Esophagus mucosa (tissue), 1 donor: ENCODE measurements at places on chromosomes 1 and 21. TPM values are rescaled to one million over a fixed set of nuclear protein-coding genes. Genes with fewer than 3 reads are reported as not detected.
A peak's percentile ranks its signal among the peaks of the same experiment; 100 is the strongest.

- ATAC-seq: no peak
These were observed 194.5 kb upstream of the PLD5 start for GRCh38 chr1:242718967-242719366.

DNA sequence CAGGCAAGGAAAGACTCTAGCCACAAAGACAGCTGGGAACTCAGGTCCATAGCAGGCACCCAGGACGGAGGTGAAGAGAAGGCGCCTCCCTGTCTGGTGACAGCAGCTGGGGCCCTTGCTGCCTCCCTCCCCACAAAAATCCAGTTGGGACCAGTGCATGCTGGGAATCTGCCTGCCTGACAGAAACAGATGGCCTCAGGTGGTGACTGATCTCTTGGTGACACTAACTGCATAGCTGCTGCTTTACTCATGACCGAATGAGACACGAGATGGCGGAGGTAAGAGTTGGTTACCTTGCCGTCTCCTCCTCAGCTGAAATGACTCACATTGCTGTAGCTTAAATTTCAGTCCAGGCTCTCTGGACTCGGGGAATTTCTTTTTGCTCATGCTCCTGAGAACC, 130.3 kb downstream of the FGGY start:
- peak; percentile 93 for ATAC-seq

DNA sequence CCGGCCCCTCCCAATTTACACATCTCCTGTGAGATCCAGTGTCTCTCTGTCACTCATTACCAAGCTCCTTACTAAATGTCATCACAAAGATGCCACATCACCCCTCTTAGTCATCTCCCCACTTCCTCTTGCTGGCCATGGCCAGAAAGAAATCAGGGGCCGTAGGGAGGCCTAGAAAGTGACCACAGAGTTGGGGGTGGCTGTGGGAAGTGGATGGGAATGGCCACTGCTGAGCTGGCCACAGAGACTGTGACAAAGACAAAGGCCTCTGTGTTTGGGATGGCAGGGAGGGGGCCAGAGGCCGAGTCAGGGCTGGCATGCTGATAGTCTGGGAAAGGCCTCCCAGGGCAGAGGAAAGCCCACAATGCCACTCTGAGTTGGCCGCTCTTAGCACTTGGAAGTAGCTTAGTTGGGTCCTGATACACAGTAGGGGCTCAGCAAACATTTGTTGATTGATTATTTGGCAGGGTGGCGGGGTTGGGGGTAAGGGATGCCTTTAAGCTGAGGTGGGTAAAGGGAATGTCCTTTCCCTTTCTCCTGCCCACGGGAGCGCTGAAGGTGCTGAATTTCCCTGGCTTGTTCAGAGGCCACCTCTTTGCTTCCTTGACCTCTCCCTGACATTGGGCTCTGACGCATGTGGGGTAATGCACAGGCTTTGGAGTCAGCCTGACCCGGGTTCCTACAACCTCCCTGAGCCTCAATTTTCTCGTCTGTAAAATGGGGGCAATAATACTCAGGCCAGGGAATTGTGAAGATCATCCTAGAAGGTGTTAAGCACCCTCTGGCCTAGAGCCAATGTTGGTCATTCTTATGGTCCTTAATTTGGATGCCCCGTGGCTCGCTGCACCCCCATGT, 13.2 kb downstream of the NAV1 start:
- ATAC-seq: peak; percentile 9

DNA sequence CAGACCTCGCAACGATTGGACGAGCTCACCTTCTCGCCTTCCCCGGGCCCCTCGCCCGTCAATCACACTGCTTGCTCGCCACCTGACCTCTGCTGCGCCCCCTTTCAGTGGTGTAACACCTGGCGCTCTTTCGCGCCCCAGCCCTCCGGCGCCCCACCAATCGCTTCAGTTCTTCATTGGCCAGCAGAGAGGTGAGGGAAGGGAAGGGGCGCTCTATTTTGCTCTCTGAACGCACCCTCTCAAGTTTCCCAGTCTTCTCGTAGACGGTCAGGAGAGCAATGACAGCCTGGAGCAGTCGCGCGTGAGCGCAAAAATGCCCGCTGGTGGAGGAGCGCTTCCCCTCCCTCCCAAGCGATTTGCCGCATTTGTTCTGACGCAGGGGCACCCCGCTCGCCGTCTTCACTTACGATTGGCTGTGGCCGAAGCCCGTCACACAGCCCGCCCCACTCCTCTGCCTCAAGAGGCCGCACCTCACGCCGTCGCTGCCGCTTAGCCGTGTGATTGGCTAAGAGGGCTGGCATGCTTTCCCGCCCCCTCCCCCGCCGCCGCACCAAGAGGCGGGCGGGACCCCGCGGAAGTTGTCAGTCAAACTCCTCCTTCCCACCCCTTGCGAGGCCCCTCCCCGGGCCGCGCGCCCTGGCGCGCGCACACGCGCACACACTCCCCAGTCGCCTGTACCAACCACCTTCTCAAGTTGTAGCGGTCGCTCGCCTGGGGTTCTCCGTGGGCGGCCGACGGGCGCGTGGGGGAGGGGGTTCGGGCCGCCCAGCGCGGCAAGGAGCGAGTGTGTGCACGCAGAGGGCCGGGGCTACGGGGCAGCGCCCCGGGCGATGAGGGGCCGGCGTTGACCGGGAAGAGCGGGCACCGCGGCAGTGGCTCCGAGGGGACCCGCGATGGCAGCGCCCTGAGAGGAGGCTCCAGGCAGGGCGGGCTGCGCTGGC, at the start of gene PPP2R5A:
PPP2R5A (plus strand) TSS at position 667 of the 941 bp plus-strand sequence. CDS start 701 bp downstream, outside the sequence.
- ATAC-seq: peak; percentile 97

DNA sequence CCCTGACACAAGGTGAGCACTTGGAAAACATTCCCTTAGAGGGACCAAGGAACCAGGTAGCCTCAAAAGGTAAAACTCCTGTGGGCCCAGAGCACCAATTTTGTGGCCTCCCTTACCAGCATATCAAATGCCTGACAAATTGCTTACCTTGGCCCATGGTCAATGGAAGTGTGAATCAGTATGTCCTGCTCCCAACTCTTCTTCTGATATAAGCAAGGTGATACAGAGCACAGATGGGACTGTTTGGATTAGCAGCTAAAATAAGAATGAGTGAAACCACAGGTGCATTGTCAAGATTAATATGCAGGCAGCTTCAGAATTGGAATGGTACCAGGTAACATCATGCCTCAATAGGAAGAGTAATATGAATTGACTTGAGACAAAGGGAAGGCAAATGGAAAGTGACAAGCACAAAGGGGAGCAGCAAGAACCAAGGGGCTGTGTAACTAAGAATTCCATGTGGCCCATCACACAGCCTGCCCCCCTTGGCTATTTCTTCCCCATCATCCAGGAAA, 156.8 kb upstream of the KCND3 start:
- ATAC-seq: no peak

DNA sequence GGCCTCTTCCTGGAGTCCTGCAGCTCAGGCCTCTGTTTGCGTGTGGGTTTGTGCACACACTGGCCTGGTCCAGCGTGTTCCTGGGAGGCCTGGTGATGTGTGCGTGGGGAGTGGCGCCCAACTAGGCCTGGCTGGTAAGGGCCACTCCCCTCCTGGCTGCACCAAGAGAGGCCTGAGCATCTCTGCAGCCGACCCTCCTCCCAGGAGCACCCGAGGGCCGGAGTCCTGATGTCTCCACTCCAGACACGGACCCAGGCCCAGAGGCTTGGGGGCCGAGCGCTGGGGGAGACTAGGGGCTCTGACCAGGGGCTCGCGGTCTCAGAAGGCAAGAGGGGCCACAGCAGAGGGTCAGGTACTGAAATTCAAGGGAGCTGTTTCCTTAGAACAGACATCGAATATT, 33.3 kb downstream of the MORN1 start:
- no peak for ATAC-seq

DNA sequence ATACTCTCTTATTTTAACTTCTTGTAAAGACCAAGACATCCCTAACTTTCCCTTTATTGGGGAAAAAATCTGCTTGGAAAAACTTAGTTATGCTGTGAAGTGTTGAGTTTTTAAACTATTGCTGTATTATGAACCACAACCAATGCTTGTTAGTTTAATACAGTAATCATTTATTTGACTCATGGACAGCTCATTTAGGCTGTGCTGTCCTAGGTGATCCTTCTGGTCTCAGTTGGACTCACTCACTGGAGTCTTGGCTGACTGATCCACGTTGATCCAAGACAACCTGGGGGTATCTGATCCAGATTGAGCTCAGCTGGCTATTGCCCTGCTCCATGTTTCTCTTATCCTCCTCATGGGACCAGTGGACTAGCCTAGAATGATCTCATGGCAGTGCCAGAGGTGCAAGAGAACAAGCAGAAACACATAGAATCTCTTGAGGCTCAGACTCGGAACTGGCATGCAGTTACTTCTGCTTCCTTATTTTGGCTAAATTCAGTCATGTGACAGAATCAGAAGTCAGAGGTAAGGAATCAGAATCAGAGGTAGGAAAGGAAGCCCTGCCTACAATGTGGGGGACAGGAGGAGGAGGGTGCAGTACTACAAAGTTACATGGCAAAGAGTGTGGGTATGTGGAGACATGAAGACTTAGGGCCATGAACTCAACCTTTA, 156.5 kb downstream of the FGGY start:
- peak; percentile 28 for ATAC-seq

DNA sequence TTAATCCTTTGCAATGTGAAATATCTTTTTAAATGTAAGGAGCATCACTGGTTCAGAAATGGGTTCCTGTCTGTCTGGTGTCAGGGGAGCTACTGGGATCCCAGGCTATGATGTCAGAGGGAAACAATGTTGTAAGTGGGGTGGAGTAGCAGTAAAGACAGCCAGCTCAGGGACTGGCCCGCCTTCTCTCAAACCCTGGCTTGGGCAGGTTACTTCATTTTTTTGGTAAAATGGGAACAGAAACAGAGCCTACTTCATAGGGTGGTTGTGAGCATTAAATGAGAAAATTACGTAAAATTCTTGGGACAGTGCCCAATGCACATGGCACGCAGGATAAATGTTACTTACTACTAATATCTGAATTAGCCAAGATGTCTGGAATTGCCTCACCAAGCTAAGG, 30.7 kb upstream of the IL20 start:
- ATAC-seq: peak; percentile 63

DNA sequence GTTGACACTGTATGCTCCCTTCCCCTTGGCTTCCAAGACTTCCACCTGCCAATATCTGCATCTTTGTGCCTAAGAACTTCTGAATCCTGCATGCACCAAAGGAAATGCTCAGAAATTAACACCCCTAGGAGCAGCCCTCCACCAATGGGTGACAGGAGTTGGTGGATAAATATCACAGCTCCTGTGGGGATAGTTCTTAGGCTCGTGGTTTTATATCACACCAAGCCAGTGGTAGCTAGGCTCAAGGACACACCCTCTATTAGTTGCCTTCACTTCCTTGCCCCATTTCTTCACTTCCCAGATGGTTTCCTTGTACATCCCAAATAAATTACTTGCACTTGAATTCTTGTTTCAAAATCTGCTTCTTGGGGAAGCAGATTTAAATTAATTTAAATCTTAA, 16.9 kb upstream of the CDC14A start:
- no peak for ATAC-seq

- ATAC-seq: no peak
These were observed 50.9 kb upstream of the CDC42BPA start for GRCh38 chr1:227369102-227369760.

EXO1 gene
- 5.1 TPM for total RNA-seq

DNA sequence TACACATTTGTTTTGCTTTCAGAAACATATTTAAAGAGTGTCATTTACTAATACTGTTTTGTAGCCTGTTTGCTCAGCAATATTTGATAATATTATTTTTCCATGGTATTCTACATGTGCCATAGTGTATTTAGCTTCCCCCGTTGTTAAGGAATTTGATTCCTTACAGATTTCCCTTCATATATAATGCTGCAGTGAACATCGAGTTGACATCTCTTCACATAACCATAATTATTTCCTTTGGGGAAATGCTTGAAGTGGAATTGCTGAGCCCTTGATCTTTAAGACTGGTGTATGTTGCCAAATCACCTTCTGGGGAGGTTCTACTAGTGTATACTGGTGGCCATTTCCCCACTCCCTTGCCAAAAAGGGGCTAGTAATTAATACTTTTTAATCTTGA, 42.6 kb downstream of the FAM163A start:
- ATAC-seq: no peak

GRCh38 chr1:201212461-201213055, 21.9 kb downstream of the IGFN1 start:
- no peak for ATAC-seq

DNA sequence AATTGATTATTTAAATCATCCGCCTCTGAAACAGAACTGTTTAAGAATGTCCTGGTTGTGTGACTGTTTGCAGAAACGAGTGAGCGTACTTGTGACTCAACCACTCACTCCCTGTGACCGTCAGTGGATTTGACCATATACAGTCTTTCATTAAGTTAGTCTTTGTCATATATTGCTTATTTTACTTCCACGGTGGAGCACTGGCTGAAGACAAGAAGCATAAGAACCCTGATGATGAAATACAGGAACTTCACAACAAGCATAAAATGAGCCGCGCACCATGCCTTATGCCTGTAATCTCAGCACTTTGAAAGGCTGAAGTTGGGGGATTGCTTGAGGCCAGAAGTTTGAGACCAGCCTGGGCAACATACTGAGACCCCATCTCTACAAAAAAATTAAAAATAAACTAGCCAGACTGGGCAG, 194.0 kb downstream of the TOMM20 start:
- peak; percentile 49 for ATAC-seq

- ATAC-seq: peak; percentile 28
These were observed 18.6 kb downstream of the CD247 start for GRCh38 chr1:167499664-167500101.

DNA sequence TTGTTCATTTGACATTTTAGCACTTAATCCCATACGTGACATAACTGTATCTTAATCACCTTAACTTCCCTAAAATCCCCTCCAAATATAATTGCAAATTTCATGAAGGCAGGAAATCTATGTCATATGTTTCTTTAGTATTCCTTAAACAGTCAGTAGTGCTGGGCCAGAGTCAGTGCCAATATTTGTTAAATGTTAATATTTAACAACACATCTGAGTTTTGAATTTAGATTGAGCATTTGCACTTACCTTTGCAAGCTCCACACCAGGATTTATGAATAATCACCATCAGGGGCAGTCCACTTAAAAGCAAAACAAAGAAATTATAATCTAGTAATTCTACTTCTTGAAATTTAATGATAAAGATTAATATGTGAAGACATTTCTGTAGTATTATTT, 5.3 kb downstream of the KTI12 start:
- no peak for ATAC-seq
